ENCODE measurements at places on chromosomes 7 and 10. TPM values are rescaled to one million over a fixed set of nuclear protein-coding genes. Genes with fewer than 3 reads are reported as not detected.

The POMZP3 gene
- 12.0 TPM for total RNA-seq

DNA sequence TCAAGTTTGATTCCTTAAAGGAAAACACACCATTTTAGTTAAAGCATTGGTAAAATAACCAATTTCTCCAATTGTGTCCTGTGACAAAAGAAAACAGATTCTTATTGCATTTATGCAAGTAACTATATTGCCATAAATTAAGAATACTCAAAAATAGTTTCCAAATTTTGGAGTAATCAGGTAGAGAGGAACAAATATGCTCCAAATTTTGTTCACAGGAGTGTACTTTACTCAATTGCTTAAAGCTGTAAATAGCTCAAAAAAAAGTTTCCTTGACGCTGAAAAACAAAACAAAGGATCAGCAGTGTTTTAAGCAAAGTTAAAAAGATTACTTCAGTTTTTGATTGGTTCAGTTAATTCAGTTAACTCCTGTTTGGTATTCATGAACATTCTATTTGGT, 52.2 kb upstream of the INHBA start:
- no peaks in the 10 kb centered on the region for H3K27me3 ChIP-seq
- no peaks in the 10 kb centered on the region for H3K4me1 ChIP-seq
- H3K27ac ChIP-seq = no peak overlapping the region
- H3K36me3 ChIP-seq = no peaks in the 10 kb centered on the region
- DNase-seq = no peak

The OR9A2 gene
- total RNA-seq = not detected

GRCh38 chr10:4018054-4018511, 233.1 kb upstream of the KLF6 start:
- H3K27ac ChIP-seq = no peak overlapping the region
- no peak for DNase-seq
- no peaks in the 10 kb centered on the region for H3K4me1 ChIP-seq

The DDX21 gene
- 56.0 TPM for total RNA-seq

DNA sequence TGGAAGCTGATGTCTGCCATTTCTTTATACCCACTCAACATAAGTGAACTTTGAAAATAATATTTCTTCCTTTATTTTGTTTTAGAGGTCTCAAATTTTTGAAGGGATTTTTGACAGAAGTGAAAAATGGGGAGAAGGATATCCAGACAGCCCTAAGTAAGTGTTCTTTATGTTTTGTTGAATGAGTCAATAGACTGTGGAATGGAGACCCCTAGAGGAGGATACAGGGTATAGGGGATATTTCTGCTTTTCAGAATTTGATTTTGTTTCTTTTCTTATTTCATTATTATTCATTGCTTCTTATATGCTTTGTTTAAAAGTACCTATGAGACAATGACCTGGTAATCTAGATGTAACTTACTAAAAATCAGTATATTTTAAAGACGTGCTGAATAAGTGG, 34.4 kb downstream of the PLEKHA8 start:
- no peaks in the 10 kb centered on the region for H3K27me3 ChIP-seq
- no peak overlapping the region for H3K27ac ChIP-seq
- no peak for DNase-seq
- no peaks in the 10 kb centered on the region for H3K4me1 ChIP-seq
- H3K4me3 ChIP-seq = no peak overlapping the region

DNA sequence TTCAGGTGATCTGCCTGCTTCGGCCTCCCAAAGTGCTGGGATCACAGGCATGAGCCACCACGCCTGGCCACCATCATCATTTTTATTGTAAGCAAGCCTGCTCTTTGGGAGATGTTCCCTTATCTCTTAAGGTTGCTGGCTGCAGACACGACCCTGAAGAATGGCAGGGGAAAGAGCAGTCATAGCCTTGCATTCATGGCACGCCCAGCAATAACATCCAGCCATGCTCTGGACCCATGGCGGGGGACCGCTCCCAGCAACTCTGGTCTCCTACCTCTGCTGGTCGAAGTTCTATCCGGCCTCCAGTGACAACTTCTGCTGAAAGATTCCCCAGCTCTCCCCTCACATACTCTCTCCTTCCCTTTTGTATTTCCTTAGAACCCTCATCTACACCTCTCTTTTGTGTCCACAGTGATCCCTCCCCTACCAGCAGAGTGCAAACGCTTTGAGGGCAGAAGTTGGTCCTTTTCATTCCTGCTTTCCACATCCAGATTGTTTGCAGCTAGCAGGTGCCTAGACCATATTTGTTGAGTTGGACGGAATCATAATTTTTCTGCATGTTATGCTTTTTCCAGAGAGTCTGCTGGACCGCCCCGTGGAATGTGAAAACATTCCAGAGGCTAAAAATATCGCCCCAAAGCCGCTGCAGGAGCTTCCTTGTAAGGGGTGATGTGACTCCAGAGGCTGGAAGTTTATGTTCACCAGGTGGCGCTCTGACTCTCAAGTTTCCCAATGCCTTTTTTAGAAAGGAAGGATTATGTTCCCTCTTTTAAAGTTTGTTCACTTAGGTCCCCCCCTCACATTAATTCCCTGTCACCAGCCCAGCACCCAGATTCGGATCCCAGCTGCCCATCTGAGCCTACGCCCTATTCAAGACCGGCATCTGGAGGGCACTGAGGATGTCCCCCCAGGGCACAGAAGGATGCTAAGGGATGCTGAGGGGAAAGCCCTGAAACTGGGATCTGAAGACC, 4.3 kb upstream of the MARVELD1 start:
- H3K36me3 ChIP-seq = no peaks in the 10 kb centered on the region
- H3K27me3 ChIP-seq = no peaks in the 10 kb centered on the region
- H3K4me3 ChIP-seq = no peak overlapping the region
- DNase-seq = no peak

The TSPAN12 gene
- total RNA-seq = 51.8 TPM

The TRIM74 gene
- total RNA-seq = not detected

- peaks cover 68% of the 10 kb centered on the region for H3K36me3 ChIP-seq
- no peaks in the 10 kb centered on the region for H3K27me3 ChIP-seq
- no peak for DNase-seq
Observed at GRCh38 chr7:151349507-151349853, 7.9 kb downstream of the NUB1 start.

GRCh38 chr10:123573236-123574108, 92.7 kb upstream of the GPR26 start:
- no peak overlapping the region for H3K4me3 ChIP-seq
- no peak overlapping the region for H3K27ac ChIP-seq
- no peaks in the 10 kb centered on the region for H3K4me1 ChIP-seq
- peaks cover 35% of the 10 kb centered on the region for H3K27me3 ChIP-seq
- H3K36me3 ChIP-seq = no peaks in the 10 kb centered on the region

DNA sequence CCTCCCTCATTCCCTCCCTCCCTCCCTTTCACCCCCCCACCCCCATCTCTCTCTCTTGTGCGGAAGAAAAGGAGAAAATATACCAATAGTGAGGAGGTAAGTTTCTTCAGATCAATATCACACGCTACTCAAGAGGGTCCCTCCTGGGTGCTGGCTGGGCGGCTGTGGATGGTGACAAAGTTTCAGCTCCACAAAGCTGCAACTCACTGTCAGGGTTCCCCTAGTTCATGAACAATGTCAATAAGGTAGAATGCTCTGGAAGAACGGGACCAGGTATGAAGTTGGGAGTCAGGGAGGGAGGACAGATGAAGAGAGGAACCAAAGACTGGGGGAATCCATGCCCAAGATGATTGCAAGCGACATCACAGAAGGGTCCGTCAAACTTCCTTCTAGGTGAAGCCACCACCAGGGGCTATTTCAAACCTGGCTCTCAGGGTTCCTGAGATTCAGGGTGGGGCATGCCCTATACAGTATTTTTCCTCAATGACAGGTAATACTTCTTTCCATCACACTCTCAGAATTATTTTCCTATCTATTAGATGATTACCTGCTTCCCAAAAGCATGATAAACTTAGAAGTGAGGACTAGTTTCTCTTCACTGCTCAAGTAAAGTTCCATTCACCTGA, 1.4 kb upstream of the PDE1C start:
- no peak for DNase-seq
- no peaks in the 10 kb centered on the region for H3K36me3 ChIP-seq
- H3K27ac ChIP-seq = peak overlapping the region; percentile 65
- peaks cover 16% of the 10 kb centered on the region for H3K27me3 ChIP-seq
- peak overlapping the region; percentile 53 for H3K4me3 ChIP-seq

The CTAGE8 gene
- total RNA-seq = 4.9 TPM

GRCh38 chr7:99270702-99271101, 1.9 kb upstream of the MYH16 start:
- no peak for DNase-seq
- no peaks in the 10 kb centered on the region for H3K36me3 ChIP-seq
- H3K27ac ChIP-seq = no peak overlapping the region

- H3K36me3 ChIP-seq = no peaks in the 10 kb centered on the region
- peaks cover 18% of the 10 kb centered on the region for H3K27me3 ChIP-seq
- H3K4me3 ChIP-seq = no peak overlapping the region
Observed at GRCh38 chr10:101708073-101708472, 13.1 kb upstream of the FBXW4 start.

GRCh38 chr7:34723866-34724490, 66.0 kb downstream of the NPSR1 start:
- DNase-seq = no peak
- peaks cover 3% of the 10 kb centered on the region for H3K4me1 ChIP-seq
- no peaks in the 10 kb centered on the region for H3K36me3 ChIP-seq
- H3K27me3 ChIP-seq = no peaks in the 10 kb centered on the region
- H3K27ac ChIP-seq = no peak overlapping the region
